Activated naive CD4-positive, alpha-beta T cell treated with anti-CD3 and anti-CD28 coated beads, Interleukin-2, amount 10 ng/mL, durations not matched to agents 7 days and 5 days (primary cell): ENCODE measurements at places on chromosomes 12 and 14.
A peak's percentile ranks its signal among the peaks of the same experiment; 100 is the strongest.

DNA sequence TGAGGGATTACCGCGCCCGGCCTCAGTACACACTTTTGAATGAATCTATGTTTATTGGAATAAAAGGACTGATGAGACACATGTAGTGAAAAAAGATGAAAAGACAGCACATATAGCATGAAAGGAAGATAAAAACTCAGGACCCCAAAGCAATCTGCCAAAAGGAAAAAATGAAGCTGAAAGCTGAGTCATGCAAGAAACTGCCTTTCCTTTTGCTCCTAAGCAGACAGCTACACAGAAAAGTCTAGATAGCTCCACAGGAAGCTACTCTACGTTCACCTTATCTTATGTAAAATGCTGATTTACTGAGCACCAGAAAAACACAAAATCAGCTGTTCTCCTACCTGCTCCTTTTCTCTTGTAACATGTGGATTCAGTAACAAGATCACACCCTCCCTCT is 128.4 kb downstream of the NTF3 start:
- no peak for DNase-seq

- no peak for DNase-seq
Measured at GRCh38 chr12:128079446-128079845, 187.5 kb upstream of the TMEM132C start.

DNA sequence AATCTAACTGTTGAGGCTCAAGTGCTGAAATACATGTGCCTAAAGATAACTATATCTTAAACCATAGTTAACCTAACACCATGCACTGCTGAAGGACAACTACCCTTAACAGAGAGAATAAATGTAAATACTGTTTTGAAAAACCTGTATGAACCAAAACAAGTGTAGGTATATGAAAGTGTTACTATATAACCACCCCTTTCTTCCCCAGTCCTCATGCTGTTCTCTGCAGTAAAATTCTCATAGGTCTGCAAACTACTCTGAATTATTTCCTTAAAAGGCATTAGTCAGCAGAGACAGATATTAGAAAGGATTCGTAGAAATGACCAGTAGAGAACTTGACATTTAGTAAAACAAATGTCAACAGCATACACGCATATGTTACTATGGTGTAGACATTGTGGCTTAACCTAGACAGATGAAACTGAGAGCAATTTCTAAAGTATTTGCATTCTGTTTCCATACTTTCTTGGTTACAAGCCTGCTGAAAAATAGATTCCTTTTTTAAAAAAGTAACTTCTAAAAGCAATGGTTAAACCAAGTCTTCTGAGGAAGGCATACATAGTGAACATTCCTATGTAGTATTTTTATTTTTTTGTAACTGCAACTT is 13.9 kb downstream of the CSRP2 start:
- DNase-seq = no peak

GRCh38 chr14:73935666-73936065 is 14.2 kb downstream of the FAM161B start:
- DNase-seq = no peak

- no peak for DNase-seq
Measured at GRCh38 chr14:76729258-76729657, 32.0 kb upstream of the VASH1 start.

- DNase-seq = peak; percentile 81
Measured at GRCh38 chr12:68223067-68223747, 2.4 kb downstream of the IL26 start.

DNA sequence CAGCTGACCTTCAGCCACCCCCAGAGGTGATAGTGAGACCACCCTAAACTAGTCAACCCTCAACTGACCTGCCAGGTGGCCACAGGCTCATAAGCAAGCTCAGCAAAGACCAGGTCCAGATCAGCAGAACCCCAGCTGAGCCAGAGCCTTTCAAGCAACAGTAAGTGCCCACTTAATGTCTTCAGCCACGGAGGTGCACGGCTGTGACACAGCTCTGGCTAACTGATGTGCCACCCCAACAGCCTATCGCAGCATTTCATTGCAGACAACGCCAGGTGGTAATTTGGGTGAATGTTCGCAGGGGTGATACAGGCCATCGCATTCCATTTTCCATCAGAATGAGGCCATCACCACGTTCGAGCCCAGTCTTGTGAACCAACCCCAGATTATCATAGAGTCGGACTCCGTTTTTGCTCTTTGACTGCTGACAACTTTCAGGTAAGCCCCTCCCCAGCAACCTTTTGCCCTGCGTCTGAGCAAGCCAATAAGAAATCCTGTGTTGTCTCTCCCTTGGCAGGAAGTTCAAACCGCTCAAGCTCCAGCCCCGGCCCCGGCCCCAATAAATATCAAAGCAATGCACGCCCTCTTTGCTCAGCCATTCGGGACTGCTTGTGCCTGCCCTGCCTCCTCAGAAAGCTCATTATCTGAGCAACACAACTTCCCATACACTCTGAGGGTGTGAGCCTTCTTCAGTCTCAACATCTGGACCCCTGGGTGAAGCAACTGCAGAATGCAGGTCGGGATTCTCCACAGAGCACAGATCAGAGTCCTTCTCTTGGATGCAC is 44.4 kb downstream of the JAG2 start:
- DNase-seq = no peak

GRCh38 chr12:26113181-26113654 is 11.6 kb downstream of the BHLHE41 start:
- no peak for DNase-seq
